LNCaP clone FGC (cell line): ENCODE measurements at places on chromosomes 2 and 18.

GRCh38 chr18:58666176-58666575, 5.1 kb upstream of the MALT1 start:
- no peak for DNase-seq

- no peak for DNase-seq
Measured at GRCh38 chr2:143192716-143193115, 63.5 kb downstream of the ARHGAP15 start.

GRCh38 chr2:172613615-172614231, 57.8 kb downstream of the PDK1 start:
- no peak for DNase-seq

- no peak for DNase-seq
Measured at GRCh38 chr2:168552450-168552856, 96.4 kb downstream of the CERS6 start.

DNA sequence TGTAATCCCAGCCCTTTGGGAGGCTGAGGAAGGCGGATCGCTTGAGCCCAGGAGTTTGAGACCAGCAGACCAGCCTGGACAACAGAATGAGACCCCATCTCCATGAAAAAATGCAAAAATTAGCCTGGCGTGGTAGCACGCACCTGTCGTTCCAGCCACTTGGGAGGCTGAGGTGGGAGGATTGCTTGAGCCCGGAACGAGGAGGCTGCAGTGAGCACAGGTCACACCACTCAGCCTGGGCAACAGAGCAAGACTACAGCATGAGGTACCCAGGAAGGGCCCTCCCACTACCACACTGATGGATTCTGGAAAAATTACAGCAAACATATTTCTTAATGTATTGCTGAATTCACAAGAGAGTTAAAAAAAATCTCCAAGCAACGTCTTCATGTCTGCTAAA, 56.3 kb upstream of the HPCAL1 start:
- no peak for DNase-seq

- no peak for DNase-seq
Measured at GRCh38 chr2:71667256-71668182, 214.2 kb downstream of the DYSF start.

- no peak for DNase-seq
Measured at GRCh38 chr2:212854771-212855170, 296.6 kb downstream of the IKZF2 start.

DNA sequence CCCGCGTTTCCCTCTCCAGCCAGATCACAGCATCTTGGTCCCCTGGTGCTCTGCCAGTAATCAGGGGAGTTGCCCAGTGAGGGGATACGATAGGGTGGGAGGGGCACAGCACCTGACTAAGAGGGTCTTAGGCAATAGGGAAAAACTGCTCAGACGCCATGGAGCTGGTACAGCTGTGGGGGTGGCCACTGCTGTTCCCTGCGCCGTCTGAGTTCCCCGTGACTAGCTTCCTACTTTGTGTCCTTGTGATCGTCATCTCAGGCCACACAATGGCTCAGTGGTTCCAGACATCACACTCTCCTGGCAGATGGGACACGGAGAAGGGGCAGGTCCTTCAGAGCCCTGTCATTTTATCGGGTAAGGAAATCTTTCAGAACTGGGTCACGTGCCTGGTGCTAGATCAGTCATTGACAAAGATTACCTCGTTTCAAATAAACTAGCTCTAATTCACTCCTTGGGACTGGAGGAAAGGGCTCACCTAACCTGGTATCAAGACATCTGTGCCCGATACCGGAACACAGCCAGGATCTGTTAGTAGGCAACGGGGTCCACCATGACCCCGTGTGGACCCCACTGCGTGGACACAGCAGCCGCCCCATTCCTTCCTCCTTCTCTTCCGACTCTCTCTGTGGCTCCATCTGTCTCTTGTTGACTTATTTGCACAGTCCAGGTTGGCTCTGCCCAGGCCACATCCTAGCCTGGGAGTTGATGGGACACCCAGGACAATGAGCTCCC, 101.6 kb downstream of the PTGR3 start:
- no peak for DNase-seq

DNA sequence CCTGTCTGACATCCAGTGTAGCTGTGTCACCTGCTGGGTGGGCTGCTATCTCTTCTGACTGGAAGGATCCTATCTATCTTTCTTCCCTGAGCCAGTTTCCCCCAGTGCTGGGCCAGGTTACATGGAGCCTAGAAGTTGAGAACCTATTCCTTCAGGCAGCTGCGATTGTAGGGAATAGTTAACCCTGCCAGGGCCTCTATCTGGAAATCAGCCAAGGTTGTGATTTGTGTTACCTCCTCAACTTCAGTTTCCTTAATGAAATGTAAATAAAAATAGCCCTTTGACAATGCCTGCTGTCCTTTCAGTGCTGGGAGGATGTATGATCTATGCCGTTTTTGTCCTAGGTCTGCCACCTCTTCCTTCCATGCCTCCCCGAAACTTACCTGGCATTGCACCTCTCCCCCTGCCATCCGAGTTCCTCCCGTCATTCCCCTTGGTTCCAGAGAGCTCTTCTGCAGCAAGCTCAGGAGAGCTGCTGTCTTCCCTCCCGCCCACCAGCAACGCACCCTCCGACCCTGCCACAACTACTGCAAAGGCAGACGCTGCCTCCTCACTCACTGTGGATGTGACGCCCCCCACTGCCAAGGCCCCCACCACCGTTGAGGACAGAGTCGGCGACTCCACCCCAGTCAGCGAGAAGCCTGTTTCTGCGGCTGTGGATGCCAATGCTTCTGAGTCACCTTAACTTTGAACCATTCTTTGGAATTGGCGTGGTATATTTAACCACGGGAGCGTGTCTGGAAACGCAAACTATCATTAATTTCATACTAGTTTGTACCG, 36.6 kb downstream of the GORASP2 start:
- DNase-seq: no peak

DNA sequence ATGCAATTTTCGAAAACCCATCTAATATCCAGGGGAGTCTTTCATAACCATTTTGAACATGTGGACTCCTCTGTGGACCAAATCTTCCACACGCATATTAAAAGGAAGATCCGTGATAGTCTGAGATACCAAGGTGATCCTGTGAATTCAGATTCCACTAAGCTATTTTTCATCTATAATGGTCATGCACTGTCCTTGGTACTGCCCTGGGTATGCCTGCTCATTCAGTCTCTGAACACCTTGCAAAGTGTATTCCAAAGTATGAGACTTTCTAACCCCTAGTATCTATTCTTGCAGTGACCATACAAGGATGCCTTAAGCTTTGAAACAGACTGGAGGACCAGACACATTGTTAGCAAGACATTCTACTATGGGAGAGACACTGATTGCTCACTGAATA, 217.6 kb upstream of the CCDC150 start:
- no peak for DNase-seq

- no peak for DNase-seq
Measured at GRCh38 chr2:136175466-136175865, 57.5 kb upstream of the CXCR4 start.

DNA sequence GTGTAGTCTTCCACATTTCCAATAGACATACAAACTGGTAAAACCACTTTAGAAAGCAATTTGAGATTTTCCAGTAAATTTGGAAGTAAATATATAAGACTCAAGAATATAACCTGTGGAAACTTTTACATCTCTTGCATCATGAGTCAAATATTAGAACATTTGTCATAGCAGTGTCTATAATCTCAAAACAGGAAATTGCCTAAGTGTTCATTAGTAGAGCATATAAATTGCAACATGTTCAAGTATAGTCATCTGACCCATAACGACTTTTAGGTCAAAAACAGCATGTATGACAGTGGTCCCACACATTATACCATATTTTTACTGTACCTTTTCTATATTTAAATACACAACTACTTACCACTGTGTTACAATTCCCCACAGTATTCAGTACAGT, 555.9 kb upstream of the VRK2 start:
- no peak for DNase-seq

DNA sequence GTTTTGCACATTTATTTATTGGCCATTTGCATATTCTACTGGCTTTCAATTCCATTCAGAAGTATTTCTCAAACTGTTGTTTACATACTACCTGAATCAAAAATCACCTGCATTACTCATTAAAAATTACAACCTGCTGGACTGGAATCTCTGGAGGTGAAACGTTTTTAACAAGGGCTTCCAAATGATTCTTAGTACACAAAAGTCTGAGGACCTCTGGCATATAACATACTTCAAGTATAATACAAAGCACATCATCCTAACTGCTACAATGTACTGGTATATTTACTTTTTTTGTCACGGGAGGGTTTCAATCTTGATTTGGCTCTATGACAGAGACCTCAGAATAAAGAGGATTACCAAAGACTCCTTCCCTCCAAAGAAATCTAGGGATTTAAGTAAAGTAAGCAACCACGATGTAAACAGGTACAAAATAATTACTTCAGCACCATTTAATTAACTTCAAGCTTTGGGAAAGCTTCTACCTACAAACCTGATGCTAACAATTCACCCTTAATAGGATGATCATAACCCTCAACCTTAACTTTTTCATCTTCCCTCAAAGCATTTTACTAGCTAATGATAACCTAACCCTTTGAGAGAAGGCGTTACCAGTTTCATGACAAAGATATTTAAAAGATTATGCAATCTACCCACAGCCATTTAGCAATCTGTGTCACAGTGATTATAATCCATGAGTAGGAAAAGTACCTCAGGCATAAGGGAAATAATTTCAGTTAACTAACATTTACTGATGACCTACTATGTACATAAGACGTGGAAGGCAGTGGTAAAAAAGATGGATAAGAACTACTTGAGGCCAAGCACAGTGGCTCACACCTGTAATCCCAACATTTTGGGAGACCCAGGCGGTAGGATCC, 24.7 kb downstream of the ATAD2B start:
- DNase-seq: peak; percentile 91

GRCh38 chr18:79961527-79962291, 2.7 kb upstream of the HSBP1L1 start:
- no peak for DNase-seq

- DNase-seq: no peak
Measured at GRCh38 chr2:104863146-104863467, 9.2 kb downstream of the POU3F3 start.

GRCh38 chr2:177523781-177524180, 131.2 kb downstream of the AGPS start:
- no peak for DNase-seq

DNA sequence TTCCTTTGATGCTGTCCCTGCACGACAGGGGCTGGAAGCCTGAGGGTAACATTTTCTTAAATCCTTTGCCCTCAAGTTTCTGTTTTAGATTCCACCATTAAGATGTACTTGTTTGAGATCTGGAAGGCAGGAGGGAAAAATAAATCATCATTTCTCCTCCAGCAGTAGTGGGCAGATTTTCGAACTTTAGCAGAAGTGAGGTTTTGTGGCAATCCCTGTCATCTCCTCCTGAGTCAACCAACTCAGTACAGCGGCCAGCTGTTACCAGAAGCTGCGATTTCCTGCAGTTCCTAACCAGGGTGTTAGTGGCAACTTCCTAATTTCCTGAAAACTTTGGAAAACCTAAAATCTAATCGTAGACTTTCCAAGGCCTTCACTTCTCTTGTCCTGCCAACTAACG, 517.2 kb upstream of the ACVR2A start:
- no peak for DNase-seq
